Uterus (tissue), 4 donors: ENCODE measurements at places on chromosomes 1 and 21. TPM values are rescaled to one million over a fixed set of nuclear protein-coding genes. Genes with fewer than 3 reads are reported as not detected.

DNA sequence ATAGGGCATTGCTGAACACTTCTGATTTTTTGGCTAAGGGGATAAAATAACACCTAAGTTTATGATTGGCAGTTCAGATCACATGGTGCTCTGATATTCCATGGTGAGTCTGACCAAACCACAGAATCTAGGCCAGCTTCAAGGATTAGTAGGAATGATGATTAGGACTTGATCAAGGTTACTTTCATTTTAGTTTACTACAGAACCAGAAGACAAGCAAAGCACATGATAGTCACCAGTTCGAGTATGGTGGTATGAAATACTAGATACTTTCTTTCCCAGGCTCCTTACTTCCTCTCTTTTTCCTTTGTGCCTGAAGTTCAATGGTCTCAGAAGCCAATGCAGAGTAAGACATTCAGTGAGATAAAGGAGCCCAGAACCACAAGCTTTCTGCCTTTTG is 26.6 kb downstream of the S100A10 start:
- no peak for DNase-seq

Gene LAX1
- total RNA-seq, result not detected

DNA sequence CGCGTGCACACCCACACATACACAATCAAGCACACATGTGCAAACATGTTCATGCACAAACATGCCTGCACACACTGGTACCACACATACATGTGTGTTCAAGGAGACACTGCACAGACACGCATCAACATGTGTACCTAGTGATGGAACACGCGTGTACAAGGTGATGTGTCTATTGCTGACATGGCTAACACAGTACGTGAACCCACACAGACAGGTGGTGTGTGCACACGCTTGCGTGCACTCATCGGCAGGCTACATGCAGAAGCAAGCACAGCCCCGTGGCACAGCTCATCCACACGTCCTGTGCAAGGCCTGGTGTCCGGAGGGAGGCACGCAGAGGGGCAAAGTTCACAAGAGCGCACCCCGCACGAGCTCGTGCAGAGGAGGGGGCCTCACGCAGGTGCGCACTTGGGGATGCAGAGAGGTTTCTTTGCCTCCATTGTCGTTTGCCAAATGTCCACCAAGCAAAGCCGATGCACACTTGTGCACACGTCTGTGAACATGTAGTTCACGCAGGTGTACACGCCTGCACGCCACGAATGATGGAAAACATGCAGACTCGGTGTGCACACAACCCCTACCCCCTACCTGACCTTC is 969 bp downstream of the ACAP3 start:
- no peak for DNase-seq

DNA sequence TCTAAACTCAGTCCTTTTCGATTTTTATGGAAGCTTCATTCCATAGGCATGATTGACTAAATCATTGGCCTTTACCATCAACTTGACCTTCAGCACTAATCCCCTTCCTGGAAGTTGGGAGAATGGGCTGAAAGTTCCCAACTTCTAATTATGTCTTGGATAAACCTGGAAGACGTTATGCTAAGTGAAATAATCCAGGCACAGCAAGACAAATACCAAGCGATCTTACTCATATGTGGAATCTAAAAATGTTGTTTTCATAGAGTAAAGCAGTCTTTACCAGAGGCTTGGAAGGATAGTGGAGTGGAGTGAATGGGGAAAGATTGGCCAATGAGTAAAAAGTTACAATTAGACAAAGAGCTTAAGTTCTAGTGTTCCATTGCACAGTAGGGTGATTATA is 1453.2 kb downstream of the PLA2G4A start:
- DNase-seq, result no peak

- DNase-seq, result no peak
Observed at GRCh38 chr1:119266858-119267257, 101.7 kb upstream of the HAO2 start.

Gene HES3
- total RNA-seq, result not detected

GRCh38 chr1:112017183-112017582 is 27.7 kb upstream of the KCND3 start:
- DNase-seq, result no peak

GRCh38 chr1:177286396-177286795 is 115.6 kb downstream of the BRINP2 start:
- DNase-seq, result no peak

GRCh38 chr1:175150596-175151319 is 41.8 kb downstream of the KIAA0040 start:
- DNase-seq, result no peak

DNA sequence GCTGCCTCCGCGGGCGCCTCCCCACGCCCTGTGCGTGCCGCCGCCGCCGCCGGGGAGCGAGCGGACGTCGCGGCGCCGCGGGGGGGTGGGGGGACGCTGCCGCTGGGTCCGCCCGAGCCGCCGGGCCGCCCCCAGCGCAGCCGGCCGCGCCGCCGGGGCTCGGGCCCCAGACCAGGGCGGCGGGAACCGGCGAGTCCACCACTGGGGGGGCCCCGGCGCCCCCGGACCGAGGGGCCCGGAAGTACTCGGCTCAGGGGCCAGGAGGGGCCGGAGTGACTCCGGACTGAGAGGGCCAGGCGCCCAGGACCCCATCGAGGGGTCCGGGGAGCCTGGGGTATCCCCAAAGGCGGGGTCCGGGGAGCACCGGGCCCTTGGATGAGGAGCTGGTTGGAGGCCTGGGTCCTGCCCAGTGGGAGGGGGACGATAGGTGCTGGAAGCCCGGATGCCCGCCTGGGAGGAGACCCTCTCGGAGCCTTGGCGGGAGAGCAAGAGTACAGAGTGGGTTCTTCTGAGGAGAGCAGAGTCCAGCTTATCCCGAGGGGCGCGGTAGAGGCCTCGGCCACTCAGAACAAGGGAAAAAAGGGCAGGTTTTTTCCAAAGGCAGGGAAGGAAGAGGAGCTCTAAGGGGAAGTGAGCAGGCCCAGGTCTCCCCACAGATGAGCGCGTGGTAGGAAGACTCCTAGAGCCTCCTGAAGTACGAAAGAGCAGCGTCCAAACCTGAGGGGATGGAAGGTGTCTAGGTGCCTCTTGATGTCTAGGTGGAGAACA is 556 bp downstream of the GMEB1 start:
- DNase-seq, result peak; percentile 52

Gene CCDC18
- 6.2 TPM for total RNA-seq

Gene LAMB3
- total RNA-seq, result 0.37 TPM
